ENCODE measurements at places on chromosomes 13 and 19.

DNA sequence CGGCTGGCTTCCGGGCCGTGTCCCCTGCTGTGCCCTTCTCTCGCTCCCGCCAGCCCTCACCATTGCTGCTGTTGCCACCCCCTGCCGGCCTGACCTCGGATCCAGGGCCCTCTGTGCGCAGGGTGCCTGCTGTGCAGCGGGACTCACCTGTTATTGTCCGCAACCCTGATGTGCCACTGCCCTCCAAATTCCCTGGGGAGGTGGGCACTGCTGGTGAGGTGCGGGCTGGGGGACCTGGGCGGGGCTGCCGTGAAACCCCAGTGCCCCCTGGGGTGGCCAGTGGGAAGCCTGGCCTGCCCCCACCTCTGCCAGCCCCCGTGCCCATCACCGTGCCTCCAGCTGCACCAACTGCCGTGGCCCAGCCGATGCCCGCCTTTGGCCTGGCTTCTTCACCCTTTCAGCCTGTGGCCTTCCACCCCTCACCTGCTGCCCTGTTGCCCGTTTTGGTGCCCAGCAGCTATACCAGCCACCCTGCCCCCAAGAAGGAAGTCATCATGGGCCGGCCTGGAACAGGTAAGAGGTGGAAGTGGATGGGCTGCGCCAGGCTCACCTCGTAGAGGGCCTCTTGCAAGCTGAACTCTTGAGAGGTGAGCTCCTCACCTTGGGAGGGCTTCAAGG lies 5.1 kb downstream of the CIC start:
- no peak for DNase-seq

DNA sequence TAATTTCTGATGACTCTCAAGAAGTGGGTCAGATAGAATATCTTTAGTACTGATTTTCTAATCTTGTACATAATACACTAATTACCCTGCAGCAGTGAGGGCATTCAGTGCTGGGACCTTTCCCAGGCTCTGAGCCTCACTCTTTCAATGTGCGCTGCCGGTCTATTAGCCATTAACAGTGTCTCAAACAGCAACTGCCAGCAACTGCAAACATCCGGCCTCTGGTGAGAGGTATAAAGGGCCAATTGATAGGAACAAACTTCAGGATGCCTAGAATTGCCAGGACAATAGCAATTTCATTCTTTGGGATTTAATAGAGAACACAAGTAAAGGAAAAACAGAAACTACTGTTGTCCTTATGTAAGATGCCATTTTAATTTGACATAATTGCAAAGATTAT lies 604.4 kb upstream of the SPRY2 start:
- no peak for DNase-seq

DNA sequence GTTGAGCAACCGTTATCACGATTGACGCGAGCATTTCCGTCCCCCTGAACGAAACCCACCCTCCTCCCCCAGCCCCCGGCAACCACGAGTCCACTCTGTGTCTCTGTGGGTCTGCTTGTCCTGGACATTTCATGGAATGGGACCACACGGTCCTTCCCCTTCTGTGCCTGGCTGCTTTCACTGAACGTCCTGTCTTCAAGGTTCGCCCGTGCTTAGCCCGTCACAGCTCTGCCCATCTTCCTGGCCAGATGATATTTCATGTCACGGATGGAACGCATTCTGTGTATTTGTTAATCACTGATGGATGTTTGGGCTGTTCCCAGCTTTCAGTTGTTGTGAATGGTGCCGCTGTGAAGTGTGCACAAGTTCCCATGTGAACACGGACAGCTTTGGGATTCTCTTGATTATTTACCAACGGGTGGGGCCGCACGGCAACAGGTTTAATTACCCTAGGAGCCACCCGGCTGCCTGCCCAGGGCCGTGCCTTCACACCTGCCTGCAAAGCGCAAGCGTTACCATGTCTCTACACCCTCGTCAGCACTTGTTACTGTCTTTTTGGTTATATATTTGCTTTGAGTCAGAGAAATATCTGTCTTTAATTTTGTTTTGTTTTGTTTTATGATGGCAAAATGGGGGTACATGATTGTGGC lies 42.5 kb downstream of the RASA3 start:
- no peak for DNase-seq

- no peak for DNase-seq
These were observed 622.4 kb downstream of the DCT start for GRCh38 chr13:93857126-93857525.

GRCh38 chr13:20566468-20566897 lies 474 bp upstream of the IFT88 start:
- no peak for DNase-seq

GRCh38 chr13:68523838-68524424 lies 1293.8 kb upstream of the PCDH9 start:
- DNase-seq, result no peak

DNA sequence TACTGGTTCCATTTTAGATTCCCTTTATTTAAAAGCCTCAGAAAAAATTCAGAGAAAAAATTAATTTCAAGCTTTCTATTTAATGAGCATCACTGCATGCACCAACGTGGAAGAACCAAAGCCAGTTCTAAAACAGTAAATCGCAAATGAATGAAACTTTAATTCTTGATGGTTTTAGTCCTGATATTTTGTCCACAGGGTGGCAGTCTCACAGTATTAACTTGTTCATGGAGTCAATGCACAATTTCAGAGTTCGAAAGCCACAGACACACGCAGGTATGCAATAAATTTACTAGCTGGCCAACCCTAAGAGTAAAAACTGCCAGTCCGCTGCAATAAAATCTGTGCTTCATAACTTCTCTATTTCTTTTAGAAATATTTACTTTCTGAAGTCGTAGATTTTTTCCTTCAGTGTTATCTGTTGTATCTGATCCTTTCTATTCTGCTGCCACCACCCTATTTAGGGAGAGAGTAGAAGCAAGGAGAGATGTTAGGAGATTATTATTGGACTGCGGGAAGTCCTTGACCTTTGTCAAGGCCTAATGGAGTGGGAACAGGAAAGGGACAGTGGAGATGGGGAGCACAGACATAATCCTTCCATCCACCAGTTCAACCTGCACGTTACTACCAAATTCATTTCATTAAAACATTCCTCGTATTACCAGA lies 7.0 kb upstream of the WBP4 start:
- no peak for DNase-seq

DNA sequence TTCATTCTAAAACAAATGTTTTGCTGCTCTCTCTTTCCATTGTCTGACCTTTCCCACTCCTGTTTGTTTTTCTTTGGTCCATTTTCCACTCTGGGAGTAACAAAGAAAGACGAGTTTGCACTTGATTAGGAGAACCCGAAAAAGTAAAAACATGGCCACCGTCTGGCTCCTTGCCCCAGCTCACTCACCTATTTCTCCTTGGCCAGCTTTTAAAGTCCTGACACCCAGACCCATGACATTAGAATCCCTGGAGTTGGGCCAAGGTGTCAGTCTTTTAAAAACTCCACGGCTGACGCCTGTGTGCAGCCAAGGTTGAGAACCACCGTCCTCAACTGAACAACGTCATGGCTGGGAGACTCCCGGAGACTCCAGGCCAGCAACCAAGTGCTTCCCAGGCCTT lies 63.6 kb upstream of the FLT1 start:
- DNase-seq, result no peak

- peak; percentile 53 for DNase-seq
These were observed 20.1 kb upstream of the ZNRF4 start for GRCh38 chr19:5434970-5435641.

DNA sequence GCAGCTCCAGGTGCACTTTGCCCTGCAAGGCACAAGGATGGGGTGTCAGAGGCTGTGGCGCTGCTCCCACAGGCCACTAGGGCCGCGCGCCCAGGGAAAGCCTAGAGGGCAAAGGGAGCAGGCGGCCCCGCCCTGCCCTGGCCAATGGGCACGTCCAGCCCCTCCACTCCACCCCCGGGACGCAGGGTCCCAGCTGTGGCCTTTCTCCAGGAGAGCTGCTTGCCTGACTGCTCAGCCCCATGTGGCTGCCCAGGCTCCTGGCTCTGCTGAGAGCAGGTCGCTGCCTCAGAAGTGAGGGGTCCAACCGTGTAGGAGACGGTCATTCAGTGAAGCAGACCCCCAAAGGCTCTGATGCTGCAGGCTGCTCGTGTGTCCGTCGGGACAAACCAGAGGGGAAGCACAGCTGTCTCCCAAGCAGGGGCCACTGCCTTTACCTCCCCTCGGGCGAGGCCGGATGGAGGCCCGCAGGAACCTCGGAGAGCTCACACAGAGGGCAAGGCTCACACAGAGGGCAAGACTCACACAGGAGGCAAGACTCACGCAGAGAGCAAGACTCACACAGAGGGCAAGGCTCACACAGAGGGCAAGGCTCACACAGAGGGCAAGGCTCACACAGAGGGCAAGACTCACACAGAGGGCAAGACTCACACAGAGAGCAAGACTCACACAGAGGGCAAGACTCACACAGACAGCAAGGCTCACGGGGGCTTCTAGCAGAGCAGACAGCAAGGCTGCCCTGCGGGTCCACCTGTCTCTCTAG lies 56.2 kb upstream of the C13orf46 start:
- no peak for DNase-seq

DNA sequence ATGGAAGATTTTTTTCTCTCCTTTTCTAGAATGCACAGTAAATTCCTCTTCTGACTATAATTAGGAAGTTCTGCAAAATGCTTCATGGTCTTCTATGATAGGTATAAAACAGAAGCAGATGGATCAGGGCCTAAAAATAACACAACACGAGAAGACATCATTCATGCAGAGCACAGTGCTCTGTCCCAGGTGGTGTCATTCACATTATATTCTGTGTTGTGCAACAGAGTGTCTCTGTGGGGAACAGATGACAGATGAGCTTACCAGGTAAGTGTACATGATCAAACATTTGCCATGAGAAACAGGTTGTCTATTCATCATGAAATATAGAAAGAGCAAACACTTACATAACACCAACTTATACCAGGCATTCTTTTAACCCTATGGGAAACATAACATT lies 288.3 kb downstream of the KCTD12 start:
- DNase-seq, result no peak

DNA sequence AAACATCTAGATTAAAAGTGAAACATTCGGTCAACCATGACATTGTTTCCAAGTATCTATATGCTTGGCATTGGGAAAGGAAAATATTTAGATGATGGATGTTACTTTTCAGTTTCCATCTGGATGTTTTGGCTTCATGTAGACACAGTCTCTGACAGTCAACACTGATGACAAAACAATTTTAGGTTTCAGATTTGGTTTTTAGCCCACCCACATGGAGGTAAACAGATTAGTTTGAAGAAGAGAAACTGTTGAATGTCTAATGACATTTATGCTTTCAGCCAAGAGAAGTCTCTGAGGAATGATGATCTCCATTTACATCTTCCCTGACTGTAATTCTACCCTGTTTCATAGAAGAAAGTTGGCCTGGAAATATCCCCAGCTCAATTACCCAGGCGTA lies 379.1 kb downstream of the SLITRK6 start:
- DNase-seq, result no peak

DNA sequence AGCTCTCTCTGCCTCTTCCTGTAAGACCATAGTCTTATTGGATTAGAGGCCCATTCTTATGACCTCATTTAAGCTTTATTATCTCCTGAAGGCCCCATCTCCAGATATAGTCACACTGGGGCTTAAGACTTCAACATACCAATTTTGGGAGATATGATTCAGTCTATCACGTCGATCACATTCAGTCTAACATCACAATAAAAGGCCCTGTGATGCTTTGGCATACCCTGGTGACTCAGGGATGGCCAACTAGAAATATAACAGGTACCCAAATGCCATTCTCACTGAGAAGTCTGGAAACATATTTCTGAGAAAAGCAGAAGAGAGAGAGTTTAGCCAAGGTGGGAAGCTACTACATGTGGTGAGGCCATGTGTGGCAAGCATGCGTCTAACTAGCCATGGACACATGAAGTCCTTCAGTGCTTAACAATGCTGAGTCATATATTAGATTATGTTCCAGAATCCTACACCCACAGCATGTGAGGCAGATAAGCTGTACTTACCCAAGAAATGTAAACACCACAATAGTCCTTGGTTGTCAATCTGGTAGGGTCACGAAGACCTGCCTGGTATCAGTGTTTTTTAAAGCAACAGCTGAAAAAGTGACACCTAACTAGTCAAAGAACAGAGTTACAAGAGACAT lies 485.1 kb downstream of the FOXO1 start:
- no peak for DNase-seq

Data from stimulated activated CD8-positive, alpha-beta memory T cell treated with anti-CD3 and anti-CD28 coated beads, Interleukin-15, amount 100 ng/mL, for 48 hours (primary cell).